Hindlimb muscle (tissue), 1 donor: ENCODE measurements at places on chromosomes 7 and 10. TPM values are rescaled to one million over a fixed set of nuclear protein-coding genes. Genes with fewer than 3 reads are reported as not detected.

TFAM gene
- polyA plus RNA-seq, result 29.8 TPM

C10orf67 gene
- polyA plus RNA-seq, result not detected

GSTO2 gene
- 1.1 TPM for polyA plus RNA-seq

CLDN3 gene
- 0.40 TPM for polyA plus RNA-seq

DNA sequence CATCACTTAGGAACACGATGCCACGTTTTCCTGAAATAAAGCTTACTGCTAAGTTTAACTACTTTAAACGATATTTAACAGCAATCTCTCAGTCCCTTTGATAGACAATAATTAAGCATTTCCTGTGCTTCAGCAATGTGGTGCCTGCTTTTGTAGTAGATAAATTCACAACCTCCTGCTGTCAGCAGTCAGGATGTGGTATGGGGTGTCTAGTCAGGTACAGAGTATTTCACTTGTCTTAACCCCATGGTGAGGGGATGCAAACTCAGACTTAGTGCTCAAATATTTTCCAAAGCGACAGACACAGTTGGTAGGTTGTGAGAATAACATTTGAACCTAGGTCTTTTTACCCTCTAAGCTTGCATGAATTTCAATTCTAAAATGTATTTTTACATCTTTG is 526.2 kb upstream of the PFKP start:
- DNase-seq, result no peak

GRCh38 chr7:17948526-17949238 is 8.4 kb upstream of the SNX13 start:
- no peak for DNase-seq

GRCh38 chr10:31390804-31391203 is 71.8 kb downstream of the ZEB1 start:
- DNase-seq, result no peak

GRCh38 chr7:112150823-112151641 is 55.2 kb downstream of the DOCK4 start:
- no peak for DNase-seq

DNA sequence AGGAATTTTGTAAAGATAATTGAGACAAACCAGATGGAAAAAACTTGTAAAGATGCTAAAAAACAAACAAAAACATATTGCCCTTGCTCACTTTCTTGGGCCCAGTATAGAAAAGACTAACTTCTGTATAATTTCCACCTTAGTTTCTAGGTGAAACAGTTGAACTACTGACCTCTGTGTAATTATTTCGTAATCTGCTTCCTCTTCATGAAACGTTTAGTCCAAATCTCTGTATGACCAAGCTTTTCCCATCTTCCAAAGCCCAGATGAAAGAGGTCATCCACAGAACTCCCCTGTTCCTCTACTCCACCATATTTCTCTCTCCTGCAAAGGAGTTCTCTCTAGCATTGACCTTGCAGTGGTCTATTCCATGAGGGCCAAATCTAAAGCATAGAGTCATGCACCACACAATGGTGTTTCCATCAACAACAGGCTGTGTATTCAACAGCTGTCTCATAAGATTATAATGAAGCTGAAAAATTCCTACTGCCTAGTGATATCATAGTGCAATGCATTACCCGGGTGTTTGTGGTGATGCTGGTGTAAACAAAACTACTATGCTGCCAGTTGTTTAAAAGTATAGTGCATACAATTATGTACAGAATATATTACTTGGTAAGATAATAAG is 647.6 kb downstream of the TNS3 start:
- DNase-seq, result no peak

GRCh38 chr10:105473170-105473569 is 832.1 kb downstream of the SORCS3 start:
- no peak for DNase-seq

DNA sequence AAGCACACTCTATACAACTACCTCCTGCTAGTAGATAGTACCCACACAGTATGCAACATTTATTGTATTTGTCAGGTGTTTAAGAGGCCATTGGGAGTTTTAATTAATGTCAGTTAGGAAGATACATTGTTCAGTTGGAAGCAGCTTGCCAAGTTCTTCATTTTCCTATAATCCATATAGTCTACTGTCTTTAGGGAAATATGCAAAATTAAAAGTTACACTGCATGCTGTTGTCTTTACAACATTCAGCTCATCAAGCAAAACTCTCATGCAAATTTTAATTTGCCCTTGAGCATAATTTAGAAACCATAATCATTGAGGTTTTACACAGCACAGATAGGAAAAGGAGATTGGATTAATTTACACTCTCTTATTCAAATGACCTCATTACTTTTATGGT is 17.4 kb downstream of the FOXP2 start:
- DNase-seq, result no peak

- no peak for DNase-seq
These were observed 726.7 kb upstream of the GALNT17 start for GRCh38 chr7:70405241-70405640.
